ENCODE measurements at places on chromosomes 2 and 18. TPM values are rescaled to one million over a fixed set of nuclear protein-coding genes. Genes with fewer than 3 reads are reported as not detected.

GRCh38 chr2:9762164-9762563 is 81.1 kb upstream of the TAF1B start:
- H3K36me3 ChIP-seq = no peaks in the 10 kb centered on the region
- H3K27me3 ChIP-seq = peaks cover 10% of the 10 kb centered on the region
- H3K4me3 ChIP-seq = no peak overlapping the region
- DNase-seq = no peak
- H3K4me1 ChIP-seq = peaks cover 28% of the 10 kb centered on the region

- H3K27ac ChIP-seq = no peak overlapping the region
- H3K4me3 ChIP-seq = no peak overlapping the region
- H3K36me3 ChIP-seq = no peaks in the 10 kb centered on the region
- H3K4me1 ChIP-seq = no peaks in the 10 kb centered on the region
- no peak for DNase-seq
- H3K27me3 ChIP-seq = peaks cover 2% of the 10 kb centered on the region
These were observed 83.5 kb downstream of the IRS1 start for GRCh38 chr2:226716126-226716525.

AGXT gene
- not detected for total RNA-seq

MYO7B gene
- total RNA-seq = 0.76 TPM

DNA sequence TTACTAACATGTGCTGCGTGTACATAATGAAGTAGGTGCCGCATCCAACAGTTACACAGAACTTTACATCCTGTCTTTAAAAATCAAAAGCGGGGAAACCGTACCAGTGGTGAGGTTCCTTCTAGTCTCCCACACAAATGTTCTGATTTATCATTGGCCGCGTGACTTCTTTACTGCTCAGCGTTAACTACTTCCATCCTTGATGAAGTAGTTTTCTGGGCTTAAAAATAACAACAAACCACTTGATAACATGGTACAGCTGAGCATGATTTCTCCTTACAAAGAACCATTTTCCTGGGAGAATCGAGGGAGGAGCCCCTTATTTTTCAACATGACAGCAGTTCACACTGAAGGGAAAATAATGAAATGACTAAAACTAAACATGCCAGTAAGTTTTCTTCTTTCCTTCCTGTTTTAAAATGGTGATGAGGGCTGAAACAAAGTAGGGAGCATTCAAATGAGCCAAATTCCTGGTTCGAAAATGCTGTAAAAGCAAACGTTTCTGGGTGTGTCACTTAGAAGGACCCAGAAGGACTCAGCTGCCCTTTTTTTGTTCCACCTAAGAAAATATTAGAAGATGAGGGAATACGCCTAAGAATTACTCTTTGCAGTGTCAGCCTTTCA is 9.9 kb downstream of the EMILIN2 start:
- peak overlapping the region; percentile 80 for H3K4me3 ChIP-seq
- DNase-seq = no peak
- H3K27me3 ChIP-seq = peaks cover 5% of the 10 kb centered on the region

- H3K27me3 ChIP-seq = no peaks in the 10 kb centered on the region
- DNase-seq = no peak
- H3K36me3 ChIP-seq = peaks cover 25% of the 10 kb centered on the region
- H3K4me1 ChIP-seq = peaks cover 43% of the 10 kb centered on the region
- H3K27ac ChIP-seq = no peak overlapping the region
- H3K4me3 ChIP-seq = no peak overlapping the region
These were observed 6.4 kb upstream of the SH3BP4 start for GRCh38 chr2:234945339-234945873.

GRCh38 chr18:21704603-21705364 is at the start of gene ABHD3:
TSS of gene ABHD3 (minus strand) at chr18:21704774. CDS start at chr18:21704665, 109 bp downstream.
- H3K27ac ChIP-seq = peak within 1 kb of the TSS; percentile 89
- peaks cover 3% of the 10 kb centered on the region for H3K27me3 ChIP-seq
- H3K4me1 ChIP-seq = peaks cover 26% of the 10 kb centered on the region
- peak; percentile 84 for DNase-seq

CIB4 gene
- total RNA-seq = not detected

- no peaks in the 10 kb centered on the region for H3K36me3 ChIP-seq
- no peak overlapping the region for H3K4me3 ChIP-seq
- no peak overlapping the region for H3K27ac ChIP-seq
- H3K27me3 ChIP-seq = peaks cover 14% of the 10 kb centered on the region
- peaks cover 6% of the 10 kb centered on the region for H3K4me1 ChIP-seq
These were observed 3.8 kb downstream of the MATN3 start for GRCh38 chr2:20008703-20009102.

DNA sequence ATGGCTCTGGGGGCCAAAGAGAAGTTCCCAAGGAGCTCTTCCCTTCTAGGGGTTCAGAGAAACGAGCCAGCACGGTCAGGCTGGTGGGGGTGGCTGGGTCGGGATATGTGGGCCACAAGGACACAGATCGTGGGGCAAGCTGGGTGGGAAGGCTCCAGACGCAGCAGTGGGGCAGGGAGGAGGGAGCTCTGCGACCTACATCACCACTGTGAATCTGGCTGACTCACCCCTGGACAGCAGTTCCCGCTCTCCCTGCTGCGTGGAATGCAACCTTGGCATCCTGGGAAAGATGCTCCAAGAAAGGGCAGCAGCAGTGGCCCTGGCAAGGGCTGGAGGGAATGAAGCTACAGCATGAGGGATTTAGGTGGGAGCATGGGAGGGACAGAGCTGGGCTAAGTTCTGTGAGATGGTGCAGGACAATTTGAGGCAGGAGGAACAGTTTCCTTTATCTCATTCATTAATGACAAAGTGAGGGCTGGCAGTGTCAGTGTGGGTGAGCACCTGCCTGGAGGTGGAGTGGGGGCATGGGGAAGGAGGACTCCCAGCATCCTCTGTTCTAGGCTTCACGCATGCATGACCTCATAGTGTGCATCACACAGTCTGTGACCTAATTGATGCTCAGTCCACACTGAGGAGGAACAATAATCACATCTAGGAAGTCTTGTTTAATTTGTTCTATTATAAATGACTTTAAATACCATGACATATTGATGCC is 25.0 kb downstream of the CELF4 start:
- DNase-seq = no peak
- H3K4me1 ChIP-seq = no peaks in the 10 kb centered on the region
- H3K4me3 ChIP-seq = no peak overlapping the region
- peaks cover 50% of the 10 kb centered on the region for H3K27me3 ChIP-seq
- no peaks in the 10 kb centered on the region for H3K36me3 ChIP-seq

GRCh38 chr2:25763575-25763974 is 90.2 kb upstream of the DTNB start:
- H3K4me1 ChIP-seq = no peaks in the 10 kb centered on the region
- H3K4me3 ChIP-seq = no peak overlapping the region
- H3K36me3 ChIP-seq = peaks cover 6% of the 10 kb centered on the region
- peaks cover 3% of the 10 kb centered on the region for H3K27me3 ChIP-seq

PLB1 gene
- total RNA-seq = 0.43 TPM

CHRNG gene
- total RNA-seq = not detected

SERPINB7 gene
- total RNA-seq = 301 TPM

DNA sequence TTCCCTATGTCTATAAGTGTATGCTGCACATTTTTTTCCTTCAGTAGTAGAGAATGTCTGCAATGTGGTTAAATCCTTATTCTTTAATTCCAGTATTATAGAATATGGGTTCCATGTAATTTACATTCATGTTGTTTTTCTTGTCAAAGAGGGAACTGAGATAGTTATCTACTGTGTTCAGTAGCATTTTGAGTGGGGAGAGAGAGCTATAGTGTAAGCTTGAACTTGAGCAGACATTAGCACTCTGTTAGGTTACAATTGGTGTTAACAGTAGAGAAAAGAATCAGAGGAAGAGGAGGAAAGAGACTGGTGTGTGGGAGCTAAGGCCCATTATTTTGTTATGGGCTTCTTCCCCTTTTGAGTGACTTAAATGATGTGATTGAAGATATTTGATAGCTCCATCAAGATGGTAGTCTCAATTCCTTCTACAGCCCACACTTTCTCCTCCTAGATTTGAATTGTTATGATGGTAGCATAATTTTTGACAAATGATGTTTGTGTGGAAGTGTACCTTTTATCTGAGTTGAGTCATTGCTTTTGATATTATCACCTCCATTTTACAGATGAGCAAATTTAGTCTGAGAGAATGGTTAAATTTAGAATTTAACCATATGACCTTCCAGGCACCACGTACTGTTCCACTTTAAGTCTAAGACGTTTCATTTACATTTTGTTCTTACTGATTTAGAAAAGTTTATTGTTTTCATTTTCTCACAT is 71.3 kb downstream of the FMNL2 start:
- peaks cover 75% of the 10 kb centered on the region for H3K4me1 ChIP-seq
- no peak for DNase-seq
- peak overlapping the region; percentile 86 for H3K27ac ChIP-seq

GRCh38 chr2:199258291-199258690 is 199.4 kb downstream of the SATB2 start:
- H3K27me3 ChIP-seq = no peaks in the 10 kb centered on the region
- peaks cover 10% of the 10 kb centered on the region for H3K36me3 ChIP-seq
- no peak overlapping the region for H3K27ac ChIP-seq
- peaks cover 8% of the 10 kb centered on the region for H3K4me1 ChIP-seq

GRCh38 chr2:200406379-200406778 is 99.9 kb downstream of the SPATS2L start:
- H3K27ac ChIP-seq = peak overlapping the region; percentile 97
- H3K4me3 ChIP-seq = peak overlapping the region; percentile 84
- no peak for DNase-seq
- peaks cover 3% of the 10 kb centered on the region for H3K27me3 ChIP-seq

SETBP1 gene
- total RNA-seq = 0.18 TPM

DNA sequence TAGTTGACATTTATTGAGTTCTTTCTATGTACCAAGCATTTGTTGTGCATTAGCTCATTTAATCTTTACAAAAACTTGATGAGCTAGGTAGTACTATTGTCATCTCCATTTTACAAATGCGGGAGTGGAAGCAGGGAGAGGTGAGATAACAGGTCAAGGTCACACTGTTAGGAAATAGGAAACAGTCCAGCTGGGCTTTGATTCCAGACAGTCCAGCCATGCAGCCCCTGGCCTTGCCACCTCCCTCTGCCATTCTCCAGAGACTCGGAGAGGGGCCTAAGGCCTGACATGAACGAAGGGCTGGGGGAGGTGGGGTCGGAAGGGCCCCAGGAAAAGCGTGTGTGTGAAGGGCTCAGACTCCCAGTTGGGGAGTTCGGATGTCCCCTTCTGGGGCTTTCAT is 55.6 kb downstream of the ODC1 start:
- peaks cover 2% of the 10 kb centered on the region for H3K27me3 ChIP-seq
- no peaks in the 10 kb centered on the region for H3K36me3 ChIP-seq
- H3K4me1 ChIP-seq = peaks cover 36% of the 10 kb centered on the region
- H3K4me3 ChIP-seq = no peak overlapping the region

DNA sequence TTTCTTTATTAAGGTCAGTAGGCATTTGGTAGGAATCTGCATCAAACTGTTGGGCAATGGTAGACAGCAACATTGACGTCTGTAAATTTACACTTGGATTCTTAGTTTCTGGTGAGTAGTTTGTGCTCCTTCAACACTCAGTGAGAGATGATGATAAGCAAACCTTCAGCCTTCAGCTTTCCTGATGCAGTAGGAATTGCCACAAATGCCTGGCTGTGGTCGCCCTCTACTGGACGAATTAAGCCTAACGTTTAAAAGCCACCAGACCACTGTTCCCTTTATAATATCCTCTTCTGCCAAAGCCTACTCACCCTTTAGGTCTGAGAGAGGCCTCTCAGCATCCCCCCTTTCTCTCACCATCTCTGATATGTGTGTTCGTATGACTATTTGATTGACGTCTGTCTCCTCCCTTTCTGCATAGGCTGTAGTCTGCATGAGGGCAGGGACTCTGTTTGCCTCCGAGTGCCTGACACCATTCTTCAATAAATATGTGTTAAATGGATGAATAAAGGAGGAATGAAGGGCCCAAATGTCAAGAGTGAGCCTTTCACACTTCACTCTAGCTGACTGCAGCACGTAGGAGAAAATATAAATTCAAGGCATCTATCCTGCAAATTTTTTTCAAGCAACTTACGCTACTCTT is 47.0 kb upstream of the PLEKHM3 start:
- H3K4me3 ChIP-seq = no peak overlapping the region
- H3K27me3 ChIP-seq = peaks cover 4% of the 10 kb centered on the region
- no peaks in the 10 kb centered on the region for H3K36me3 ChIP-seq
- peak; percentile 64 for DNase-seq
- H3K27ac ChIP-seq = no peak overlapping the region

DNA sequence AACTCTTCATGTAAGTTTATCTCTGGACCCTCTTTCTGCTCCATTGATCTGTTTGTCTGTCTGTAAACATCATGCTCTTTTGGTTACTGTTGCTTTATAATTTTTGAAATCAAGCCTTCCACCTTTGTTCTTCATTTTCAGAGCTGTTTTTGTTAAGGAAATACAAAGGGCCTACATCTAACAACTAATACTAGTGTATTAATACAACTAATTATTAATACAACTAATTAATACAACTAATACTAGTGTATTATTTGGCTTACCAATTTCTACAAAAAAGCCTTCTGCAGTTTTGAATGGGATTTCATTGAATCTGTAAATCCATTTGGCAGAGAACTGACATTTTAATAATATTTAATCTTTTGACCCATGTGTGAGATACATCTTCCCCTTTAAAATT is 66.7 kb downstream of the ATP9B start:
- no peaks in the 10 kb centered on the region for H3K27me3 ChIP-seq
- 0 out of 2 replicates have a peak, but pooled peaks cover 4% of the 10 kb centered on the region for H3K36me3 ChIP-seq
- no peaks in the 10 kb centered on the region for H3K4me1 ChIP-seq
- H3K27ac ChIP-seq = no peak overlapping the region

GRCh38 chr2:79782576-79783452 is 270.0 kb downstream of the CTNNA2 start:
- H3K27ac ChIP-seq = no peak overlapping the region
- peaks cover 2% of the 10 kb centered on the region for H3K27me3 ChIP-seq
- H3K4me3 ChIP-seq = no peak overlapping the region
- H3K4me1 ChIP-seq = no peaks in the 10 kb centered on the region
- DNase-seq = no peak

DNA sequence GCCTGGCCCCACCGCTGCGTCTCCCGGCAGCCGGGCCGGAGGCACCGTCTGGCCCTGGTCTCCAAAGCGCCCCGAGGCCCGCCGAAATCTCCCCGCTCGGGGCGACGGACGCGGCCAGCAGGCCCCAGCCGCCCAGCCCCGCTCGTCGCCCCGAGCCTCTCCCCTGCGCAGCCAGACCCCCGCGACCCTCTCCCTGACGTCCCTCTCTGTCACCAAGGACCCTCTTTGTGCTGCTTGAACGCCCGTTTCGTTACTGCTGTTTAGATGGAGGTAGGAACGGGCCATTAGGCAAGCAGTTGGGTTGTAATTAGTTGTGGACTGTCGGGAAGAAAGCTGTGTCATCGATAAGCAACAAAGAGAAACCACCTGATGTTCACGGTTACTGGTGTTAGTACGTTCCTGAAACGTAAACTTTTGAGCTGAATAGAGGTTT is 686 bp downstream of the UBXN4 start:
- peaks cover 42% of the 10 kb centered on the region for H3K4me1 ChIP-seq
- peaks cover 29% of the 10 kb centered on the region for H3K36me3 ChIP-seq
- peak; percentile 44 for DNase-seq

GRCh38 chr2:68737711-68738110 is 3.1 kb downstream of the ARHGAP25 start:
- no peak overlapping the region for H3K27ac ChIP-seq
- no peak for DNase-seq
- no peaks in the 10 kb centered on the region for H3K36me3 ChIP-seq
- peak overlapping the region; percentile 63 for H3K4me3 ChIP-seq
- H3K4me1 ChIP-seq = peaks cover 34% of the 10 kb centered on the region

GRCh38 chr2:221612161-221612560 is 40.1 kb upstream of the EPHA4 start:
- DNase-seq = no peak
- H3K27ac ChIP-seq = no peak overlapping the region
- peaks cover 3% of the 10 kb centered on the region for H3K27me3 ChIP-seq
- no peaks in the 10 kb centered on the region for H3K36me3 ChIP-seq
- H3K4me1 ChIP-seq = peaks cover 29% of the 10 kb centered on the region

- H3K4me3 ChIP-seq = peak overlapping the region; percentile 91
- no peaks in the 10 kb centered on the region for H3K27me3 ChIP-seq
- peak; percentile 13 for DNase-seq
- H3K27ac ChIP-seq = peak overlapping the region; percentile 98
- peaks cover 62% of the 10 kb centered on the region for H3K4me1 ChIP-seq
- H3K36me3 ChIP-seq = peaks cover 16% of the 10 kb centered on the region
These were observed 1.1 kb downstream of the NPC1 start for GRCh38 chr18:23585007-23585871.

SKOR2 gene
- not detected for total RNA-seq

Measured in HFFc6 (cell line).